ENCODE measurements at places on chromosomes 2 and 18. TPM values are rescaled to one million over a fixed set of nuclear protein-coding genes. Genes with fewer than 3 reads are reported as not detected.

The GAL3ST2 gene
- polyA plus RNA-seq = not detected

The ITGB6 gene
- polyA plus RNA-seq = 0.01 TPM

The INO80B gene
- polyA plus RNA-seq = 6.4 TPM

The KRTCAP3 gene
- polyA plus RNA-seq = 0.47 TPM

The CNOT11 gene
- polyA plus RNA-seq = 68.6 TPM

- no peak for DNase-seq
Observed at GRCh38 chr2:16650287-16651249, 15.1 kb downstream of the CYRIA start.

DNA sequence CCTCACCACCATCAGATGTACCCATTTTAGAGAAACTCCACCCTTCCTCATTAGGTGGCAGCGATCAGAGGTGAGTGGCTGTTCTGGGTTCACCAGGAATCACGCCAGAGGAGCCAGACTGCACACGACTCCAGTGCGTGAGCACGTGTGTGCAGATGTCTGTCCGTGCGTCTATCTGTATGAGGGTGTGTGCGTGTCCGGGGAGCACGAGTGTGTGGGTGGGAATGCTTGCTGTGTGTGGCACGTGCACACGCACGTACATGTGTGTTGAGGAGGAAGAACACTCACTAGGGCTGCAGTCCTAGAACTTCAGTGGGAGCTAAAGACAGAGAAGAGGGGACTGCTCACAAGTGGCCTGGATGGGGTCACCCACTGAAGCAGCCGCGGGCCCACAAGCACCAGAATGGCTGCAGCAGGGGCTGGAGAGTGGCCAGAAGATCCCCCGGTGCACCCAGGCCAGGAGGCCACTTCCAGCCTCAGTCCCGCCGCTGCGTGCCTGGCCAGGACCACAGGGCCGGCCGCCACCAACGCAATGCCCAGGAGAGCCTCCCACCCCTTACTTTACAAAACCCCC, 13.9 kb downstream of the HDAC4 start:
- DNase-seq = no peak

DNA sequence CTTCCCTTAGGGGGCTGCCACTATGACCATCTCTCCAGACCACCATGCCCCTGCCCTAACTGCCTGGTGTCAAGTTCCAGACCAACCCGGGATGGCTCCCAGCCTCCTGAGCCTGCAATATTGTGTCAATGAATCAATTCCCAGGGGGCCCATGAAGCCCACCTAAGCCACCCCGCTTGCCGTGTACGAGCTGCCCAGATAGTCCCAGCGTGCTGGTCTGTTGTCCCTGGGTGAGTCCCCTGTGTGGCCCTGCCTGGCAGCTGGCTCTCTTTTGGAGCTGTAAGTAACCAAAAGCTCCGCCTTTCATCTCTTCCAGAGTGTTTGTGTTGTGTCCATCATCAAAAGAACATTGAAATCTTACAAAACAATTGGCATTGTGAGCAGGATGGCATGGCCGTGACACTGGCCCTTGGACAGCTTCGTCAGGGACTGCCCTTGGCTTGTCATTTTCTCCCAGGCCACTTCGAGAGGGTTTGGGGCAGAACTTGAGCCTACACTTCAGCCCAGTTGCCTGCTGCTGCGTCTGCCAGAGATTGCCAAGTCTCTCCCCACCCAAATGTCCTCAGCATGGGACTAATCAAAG, 11.3 kb upstream of the MAL start:
- no peak for DNase-seq

- DNase-seq = no peak
Observed at GRCh38 chr2:77834360-77835002, 312.3 kb upstream of the LRRTM4 start.

- no peak for DNase-seq
Observed at GRCh38 chr18:459814-460593, 40.5 kb downstream of the COLEC12 start.

Measured in BJ (cell line).